ENCODE measurements at places on chromosomes 2 and 18.

GRCh38 chr18:49704334-49704733 lies 109.0 kb downstream of the ACAA2 start:
- DNase-seq: no peak

DNA sequence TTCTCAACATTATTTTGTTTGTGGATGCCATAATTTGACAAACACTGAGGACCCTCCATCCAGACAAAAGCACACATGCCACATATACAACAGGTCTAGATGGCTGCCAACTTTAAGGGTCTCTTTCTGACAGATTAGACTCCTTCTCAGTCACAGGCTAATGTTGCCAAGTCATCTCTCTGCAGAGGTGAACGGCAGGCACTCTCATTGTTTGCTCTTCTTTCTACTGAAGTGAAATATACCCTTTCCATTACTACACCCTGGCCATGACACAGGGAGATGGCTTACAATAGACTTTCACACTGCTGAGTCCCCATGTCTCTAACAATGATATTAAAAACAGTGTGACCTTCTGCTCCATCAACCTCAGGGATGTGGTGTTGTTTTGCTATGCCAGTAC lies 47.5 kb upstream of the ZNF397 start:
- DNase-seq: no peak

DNA sequence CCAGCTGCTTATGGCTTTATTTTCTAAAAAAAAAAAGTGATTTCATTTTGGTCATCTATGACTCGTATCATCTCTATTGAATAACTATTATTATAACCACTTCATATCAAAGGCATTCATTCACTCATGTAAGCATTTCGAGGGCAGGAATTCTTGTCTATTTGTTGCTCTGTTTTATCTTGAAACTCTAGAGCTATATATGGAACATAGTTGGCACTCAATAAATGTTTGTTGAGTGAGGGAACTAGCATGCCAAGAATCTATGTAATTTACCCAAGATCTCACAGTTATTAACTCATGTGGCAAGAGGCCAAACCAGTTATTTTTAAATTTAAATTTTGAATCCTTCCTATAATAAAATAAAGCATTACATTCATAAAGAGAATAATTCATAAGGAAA lies 470.1 kb downstream of the TMX3 start:
- no peak for DNase-seq

DNA sequence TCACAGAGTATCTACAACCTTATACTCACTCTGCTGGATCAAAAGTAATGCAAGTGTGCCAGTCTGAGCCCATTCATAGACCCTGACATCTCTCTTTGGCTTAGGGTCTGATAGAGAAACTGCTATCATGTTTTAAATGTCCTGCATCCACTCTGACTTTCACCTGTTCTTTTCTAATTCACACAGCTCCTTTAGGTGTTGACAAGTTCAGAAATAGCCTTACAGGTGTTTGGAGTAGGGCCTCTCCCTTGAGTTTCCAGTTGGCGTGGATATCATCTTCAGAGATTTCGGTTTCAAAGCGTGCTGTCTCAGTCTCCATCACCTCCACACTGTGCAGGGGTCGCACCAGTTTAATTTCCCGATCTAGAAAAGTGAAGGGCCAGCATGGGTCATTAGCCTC lies 150.3 kb downstream of the PLEKHA3 start:
- no peak for DNase-seq

GRCh38 chr2:233074106-233074505 lies 14.0 kb downstream of the INPP5D start:
- no peak for DNase-seq

GRCh38 chr2:136823291-136823690 lies 57.9 kb downstream of the THSD7B start:
- DNase-seq: no peak

- no peak for DNase-seq
Measured at GRCh38 chr2:126907671-126908070, 9.0 kb downstream of the TEX51 start.

DNA sequence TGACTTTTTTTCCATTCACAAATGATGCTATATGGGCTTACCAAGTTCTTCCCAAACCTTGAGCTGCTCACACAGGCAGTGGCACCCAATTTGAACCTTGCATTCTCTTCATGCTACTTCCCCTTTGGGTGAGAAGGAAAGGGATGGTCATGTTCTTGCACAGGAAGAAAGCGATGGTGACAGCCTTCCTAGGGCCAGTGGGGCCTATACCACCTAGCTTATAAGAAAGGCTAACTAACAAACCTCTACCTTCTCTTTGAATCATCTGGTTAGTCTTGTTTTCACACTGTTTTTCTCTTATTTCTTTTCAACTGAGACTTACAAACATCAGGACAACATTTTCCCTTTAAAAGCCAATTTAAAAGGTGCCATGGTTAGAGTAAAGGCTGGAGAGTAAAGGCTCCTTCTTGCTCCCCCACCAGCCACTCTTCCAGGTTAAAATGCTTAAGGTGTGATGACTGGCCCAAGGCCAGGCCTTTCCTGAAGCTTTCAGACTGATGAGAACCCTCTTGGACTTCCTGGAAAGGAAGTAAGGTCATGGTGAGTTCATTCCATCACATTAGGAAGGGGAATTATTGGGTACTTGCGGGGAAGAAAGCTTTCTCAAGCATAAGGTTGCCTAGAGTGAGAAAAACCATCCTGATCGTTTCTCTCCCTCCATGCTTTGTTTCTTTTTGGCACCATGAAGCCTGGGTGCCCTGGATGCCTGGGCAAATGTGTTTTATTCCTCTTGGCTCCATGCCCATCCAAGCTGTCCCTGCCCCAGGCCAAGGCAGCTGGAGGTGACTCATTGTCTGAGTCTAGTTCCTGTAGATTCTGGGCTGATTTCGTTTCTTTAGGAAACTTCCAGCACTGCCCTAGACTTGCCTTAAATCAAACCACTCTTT lies 41.4 kb upstream of the ITGB6 start:
- DNase-seq: no peak

GRCh38 chr2:7813541-7814292 lies 868.1 kb upstream of the ID2 start:
- no peak for DNase-seq

GRCh38 chr2:126643431-126643830 lies 12.5 kb upstream of the GYPC start:
- DNase-seq: no peak

DNA sequence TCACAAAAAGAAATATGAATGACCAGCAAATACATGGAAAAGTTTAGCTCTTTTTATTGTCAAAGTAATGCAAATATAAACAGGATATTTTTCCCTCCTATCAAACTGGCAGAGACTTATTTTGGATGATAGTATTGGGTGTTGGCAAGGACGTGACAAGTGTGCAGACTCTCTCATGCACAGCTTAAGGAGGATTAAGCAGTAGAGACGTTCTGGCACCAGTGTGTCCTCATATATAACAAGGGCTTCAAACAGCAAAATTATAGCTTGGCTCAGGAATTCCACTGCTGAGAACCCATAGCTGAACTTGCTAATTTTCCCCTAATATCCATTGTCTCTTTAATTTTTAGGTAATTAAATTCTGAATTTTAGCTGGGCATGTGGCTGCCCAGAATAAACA lies 114.4 kb downstream of the FAM124B start:
- no peak for DNase-seq

DNA sequence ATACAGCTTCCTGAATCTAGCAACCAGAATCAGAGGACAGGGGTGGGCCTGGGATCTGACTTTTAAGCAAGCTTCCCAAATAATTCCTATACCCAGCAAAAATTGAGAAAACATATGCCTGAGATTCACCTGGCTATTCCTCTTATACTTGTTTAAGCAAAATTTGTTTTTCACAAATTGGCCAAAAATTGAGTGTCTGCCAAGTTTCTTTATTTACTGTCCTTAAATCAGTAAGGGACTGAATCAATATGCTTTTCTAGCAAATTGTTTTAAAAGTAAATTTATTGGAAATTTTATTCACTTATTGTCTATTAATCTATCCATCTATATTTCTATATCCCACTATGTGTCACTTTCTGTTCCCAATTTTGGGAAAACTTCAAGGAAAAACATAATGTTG lies 337.0 kb upstream of the ZNF804A start:
- DNase-seq: no peak

DNA sequence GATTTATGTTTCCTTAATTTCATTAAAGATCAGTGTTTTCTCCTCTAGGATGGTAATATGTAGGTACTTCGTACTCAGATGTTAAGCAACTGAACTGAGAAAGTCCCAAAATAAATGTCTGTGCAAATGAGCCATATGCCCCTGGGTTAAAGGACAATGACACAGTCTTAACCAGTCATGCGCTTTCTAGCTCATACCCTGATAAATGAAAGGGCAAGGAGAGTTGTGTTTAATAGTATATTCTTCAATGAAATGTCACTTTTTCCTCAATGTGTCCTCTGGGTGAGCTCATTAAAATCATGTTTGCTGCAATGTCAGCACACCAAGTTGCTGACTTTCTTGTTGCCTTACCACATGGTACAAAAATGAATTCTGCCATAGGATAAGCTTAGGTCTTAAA lies 856.3 kb downstream of the TMEM182 start:
- no peak for DNase-seq

- DNase-seq: no peak
Measured at GRCh38 chr2:131122496-131122895, 17.4 kb downstream of the PLEKHB2 start.

GRCh38 chr2:2547451-2547850 lies 216.4 kb upstream of the MYT1L start:
- no peak for DNase-seq

- DNase-seq: no peak
Measured at GRCh38 chr2:28592481-28592880, 96.6 kb downstream of the PLB1 start.

DNA sequence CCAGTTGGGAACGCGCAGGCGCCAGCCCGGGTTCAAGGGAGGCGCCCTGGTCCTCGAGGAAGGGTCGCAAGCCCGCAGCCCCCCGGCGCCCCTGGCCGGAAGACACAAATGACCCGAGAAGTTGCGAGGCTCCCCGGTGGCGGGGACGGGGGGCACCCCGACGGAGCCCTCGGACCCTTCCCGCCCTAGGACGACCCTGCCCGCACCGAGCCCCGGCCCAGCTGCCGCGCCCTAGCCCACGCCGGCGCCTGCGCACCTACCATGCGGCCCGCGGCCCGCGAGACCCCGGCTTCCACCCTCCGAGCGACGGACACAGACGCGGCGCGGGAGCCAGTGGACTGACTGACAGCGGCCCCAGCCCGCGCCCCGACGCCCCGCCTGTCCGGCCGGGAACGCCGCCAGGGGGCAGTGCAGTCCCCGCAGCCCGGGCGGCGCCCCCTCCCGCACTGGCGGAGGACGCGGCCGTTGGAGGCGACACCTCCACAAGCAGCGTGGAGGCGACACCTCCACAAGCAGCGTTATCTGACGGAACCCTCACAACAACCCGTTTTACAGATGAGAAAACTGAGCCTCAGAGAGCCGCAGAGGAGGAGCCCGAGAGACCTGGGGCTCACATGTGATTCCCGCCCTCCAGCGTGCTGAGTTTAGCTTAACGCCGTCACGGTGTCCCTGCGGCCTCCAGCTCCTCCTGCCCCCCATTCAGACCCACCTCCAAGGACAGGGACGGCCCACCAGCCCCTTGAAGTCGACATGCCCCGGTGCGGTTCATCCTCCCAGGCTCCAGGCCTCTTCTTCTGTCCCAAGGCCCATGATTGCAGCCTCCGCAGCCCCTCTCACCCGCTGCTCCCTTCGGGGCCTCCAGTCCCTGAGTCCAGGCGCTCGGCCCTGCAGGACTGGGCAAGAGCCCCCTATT lies at the start of gene NMUR1:
Gene NMUR1, minus strand, starts transcription at position 347 of the 913 bp plus-strand sequence. Its CDS starts 84 bp downstream, at position 263.
- peak; percentile 59 for DNase-seq

DNA sequence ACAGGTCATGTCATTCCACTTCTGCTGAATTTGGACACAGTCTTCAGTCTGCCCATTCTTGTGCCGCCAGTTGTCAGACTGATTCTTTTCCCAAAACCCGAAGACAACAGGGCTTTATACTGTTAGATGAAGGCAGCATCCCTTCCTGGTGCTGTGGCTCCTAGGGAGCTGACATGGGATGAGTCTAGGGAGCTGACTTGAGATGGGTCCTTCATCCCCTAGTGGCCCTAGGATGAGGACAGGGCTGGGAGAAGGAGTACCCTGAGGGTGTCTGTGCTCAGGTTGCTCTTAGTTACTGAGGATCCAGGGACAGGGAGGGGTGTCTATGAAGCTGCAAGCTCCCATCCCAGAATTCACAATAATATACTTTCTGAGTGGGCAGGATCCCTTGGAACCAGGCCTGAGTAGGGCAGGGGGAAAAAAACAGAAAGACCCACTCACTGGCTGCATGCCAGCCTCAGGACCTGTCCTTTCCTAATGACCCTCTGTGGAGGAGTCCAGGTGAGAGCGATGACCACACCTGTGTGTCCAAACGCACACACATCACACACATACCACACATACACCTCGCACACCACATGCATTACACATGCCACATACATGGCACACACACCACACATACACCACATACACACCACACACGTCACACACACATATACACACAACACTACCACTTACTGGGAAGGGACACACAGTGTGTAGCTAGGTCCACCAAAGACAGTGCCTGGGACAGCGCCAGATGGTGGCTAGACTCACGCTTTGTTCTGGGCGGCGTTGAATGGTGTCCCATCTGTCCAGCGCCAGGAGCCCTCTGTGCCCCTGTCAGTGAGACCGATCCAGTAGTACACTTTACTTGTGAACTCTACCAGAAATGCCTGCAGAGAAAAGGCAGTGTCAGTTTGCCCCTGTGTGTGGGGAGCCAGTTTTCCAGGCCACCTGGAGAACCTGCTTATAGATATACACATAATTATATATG lies 11.1 kb downstream of the CLEC4F start:
- no peak for DNase-seq

GRCh38 chr2:237806334-237806733 lies 7.8 kb downstream of the RBM44 start:
- DNase-seq: no peak

- DNase-seq: no peak
Measured at GRCh38 chr2:136057023-136057801, 60.7 kb downstream of the CXCR4 start.

- DNase-seq: no peak
Measured at GRCh38 chr18:36493349-36494159, 196.0 kb downstream of the FHOD3 start.

DNA sequence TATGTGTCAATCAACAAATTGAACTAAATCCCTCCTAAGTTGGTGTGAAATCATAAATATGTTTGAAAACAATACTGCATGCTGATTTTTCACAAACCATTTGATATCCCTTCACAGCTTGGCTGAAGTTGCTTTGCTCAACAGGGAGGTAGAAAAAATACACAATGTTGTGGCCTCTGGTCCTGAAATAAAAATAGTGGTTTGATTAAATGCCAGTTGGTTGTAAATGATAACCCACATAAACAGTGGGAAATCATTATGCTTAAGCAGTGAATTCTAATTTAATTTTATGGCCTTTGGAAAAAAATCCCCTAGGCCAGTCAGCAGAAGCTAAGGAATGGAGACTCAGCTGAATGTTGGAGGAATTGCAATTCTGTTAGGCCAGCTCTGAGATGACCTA lies 359.4 kb upstream of the CWC22 start:
- no peak for DNase-seq

DNA sequence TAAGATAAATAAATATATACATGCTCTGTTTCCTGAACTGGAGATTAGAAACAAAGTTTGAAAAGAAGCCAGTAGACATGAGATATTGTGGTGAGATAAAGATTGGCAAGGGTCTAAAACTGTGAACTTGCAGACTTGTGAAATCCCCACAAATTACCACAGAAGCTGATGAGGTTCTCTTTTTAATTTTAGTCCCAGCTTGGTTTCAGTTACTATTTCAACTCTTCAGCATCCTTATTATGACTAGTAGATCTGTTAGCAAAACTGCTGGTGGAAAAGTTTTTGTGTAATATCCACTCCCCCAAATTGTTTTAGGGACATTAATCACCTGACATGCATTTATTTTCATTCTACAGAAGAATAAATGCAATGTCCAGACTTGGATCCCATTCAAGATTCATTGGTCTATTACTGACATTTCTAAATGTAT lies 20.8 kb downstream of the RASGRP3 start:
- DNase-seq: no peak

All from activated CD8-positive, alpha-beta memory T cell treated with anti-CD3 and anti-CD28 coated beads for 1 hour (primary cell).